Activated T-cell treated with anti-CD3 and anti-CD28 coated beads, Interleukin-2, amount 50 U/mL, for 24 hours (primary cell): ENCODE measurements at places on chromosomes 12 and 14.

DNA sequence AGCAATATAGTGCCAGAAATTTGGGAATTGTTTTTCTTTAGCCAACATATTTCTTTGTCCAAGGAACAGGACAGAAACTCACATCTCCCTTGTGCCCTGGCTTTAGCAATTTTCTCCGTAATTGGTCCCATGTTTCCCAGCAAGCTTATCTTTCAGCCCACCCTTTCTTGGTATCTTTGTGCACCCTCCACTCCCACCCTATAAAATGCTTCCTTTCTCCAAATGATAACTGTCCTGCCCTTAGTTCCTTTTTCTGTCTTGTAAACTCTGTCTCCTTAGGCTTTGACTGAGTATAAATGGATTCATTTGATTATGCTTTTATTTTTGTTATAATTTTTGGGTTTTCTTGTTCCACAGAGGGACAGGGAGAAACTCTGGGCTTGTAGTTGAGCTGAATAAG, 442.8 kb downstream of the ATP23 start:
- H3K4me3 ChIP-seq, result no peak overlapping the region
- H3K27ac ChIP-seq, result no peak overlapping the region
- no peaks in the 10 kb centered on the region for H3K36me3 ChIP-seq
- H3K27me3 ChIP-seq, result peaks cover 20% of the 10 kb centered on the region
- no peak for DNase-seq
- H3K4me1 ChIP-seq, result no peaks in the 10 kb centered on the region

DNA sequence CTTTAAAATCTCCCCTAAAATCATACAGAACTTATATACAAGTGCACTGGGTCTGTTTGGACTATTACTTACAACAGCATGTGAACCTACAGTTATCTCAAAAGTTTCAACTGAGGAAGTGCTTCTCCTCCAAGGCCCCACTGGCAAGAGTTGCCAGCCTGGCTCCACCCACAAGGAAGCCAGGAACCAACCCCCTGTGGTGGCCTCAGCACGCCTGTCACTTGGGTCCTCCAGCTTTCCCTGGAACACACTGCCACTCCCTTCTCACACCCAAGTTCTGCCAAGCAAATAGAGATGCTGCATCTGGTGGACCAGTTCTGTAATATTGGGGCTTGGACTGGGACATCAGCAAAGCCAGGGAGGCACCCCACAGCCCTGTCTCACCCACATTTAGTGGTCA, 115.4 kb downstream of the GCH1 start:
- peaks cover 3% of the 10 kb centered on the region for H3K4me1 ChIP-seq
- H3K36me3 ChIP-seq, result peaks cover 2% of the 10 kb centered on the region
- no peaks in the 10 kb centered on the region for H3K27me3 ChIP-seq
- H3K4me3 ChIP-seq, result no peak overlapping the region
- no peak overlapping the region for H3K27ac ChIP-seq

DNA sequence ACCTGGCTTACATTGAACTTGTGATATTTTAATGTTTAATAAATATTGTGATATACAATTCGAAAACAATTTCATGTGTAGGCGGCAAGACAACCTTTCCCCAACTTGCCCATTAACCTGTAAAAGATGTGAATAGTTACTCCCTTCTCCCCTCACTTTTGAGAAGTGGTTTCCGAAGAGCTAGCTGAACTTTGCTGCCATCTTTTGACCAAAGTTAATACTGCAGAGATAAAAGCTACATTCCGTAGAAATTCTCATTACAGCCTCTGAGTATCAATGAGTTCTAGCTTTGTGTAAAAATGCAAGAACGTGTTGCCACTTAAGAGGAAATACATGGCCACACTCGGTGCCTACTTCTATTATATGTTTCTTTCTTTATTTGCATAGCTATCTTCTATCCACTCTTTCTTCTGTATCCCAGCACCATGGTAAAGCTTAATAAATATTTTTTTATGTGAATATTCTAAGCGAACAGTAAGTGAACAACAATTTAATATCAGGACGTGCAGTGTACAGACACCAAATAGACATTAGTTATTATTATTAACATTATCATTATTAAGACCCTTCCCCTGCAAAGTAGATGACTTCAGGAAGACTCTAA, 105.1 kb upstream of the TMEM260 start:
- no peaks in the 10 kb centered on the region for H3K4me1 ChIP-seq
- H3K27ac ChIP-seq, result no peak overlapping the region
- peaks cover 8% of the 10 kb centered on the region for H3K27me3 ChIP-seq
- H3K4me3 ChIP-seq, result no peak overlapping the region

GRCh38 chr14:37643701-37644100, 48.3 kb downstream of the TTC6 start:
- no peaks in the 10 kb centered on the region for H3K27me3 ChIP-seq
- DNase-seq, result no peak

- no peak for DNase-seq
- H3K4me3 ChIP-seq, result no peak overlapping the region
- no peaks in the 10 kb centered on the region for H3K36me3 ChIP-seq
- no peak overlapping the region for H3K27ac ChIP-seq
- H3K4me1 ChIP-seq, result peaks cover 11% of the 10 kb centered on the region
These were observed 214.5 kb downstream of the BTG1 start for GRCh38 chr12:91931111-91931510.

DNA sequence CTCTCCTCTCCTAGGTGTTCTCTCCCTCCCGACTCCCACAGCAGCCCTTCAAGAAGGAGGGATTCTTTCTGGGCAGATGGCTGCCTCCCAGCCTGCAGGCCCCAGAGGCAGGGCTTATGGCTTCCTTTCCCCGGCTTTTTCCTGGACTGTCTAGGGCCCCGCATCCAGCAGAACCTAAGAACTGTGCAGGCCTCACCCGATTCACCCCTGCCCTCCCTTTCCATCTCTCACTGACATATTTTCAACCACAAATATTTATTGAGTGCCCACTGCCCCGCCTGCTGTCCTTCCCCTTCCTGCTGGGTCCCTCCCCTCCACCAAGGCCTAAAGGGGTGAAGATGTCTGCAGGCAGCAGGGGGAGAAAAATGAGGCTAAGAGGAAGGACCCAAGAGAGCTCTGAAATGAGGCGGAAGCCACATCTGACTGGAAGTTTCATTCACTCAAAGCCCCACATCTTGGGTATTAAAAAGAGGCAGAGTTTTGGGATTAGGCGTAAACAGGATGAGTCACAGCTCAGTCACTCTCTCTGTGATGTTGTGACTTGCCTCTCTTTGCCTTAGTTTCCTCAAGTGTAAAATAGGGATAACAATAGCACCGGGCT, 2.9 kb downstream of the SCNN1A start:
- H3K36me3 ChIP-seq, result no peaks in the 10 kb centered on the region
- no peak for DNase-seq
- H3K4me3 ChIP-seq, result no peak overlapping the region
- peak overlapping the region; percentile 83 for H3K27ac ChIP-seq
- H3K27me3 ChIP-seq, result no peaks in the 10 kb centered on the region

DNA sequence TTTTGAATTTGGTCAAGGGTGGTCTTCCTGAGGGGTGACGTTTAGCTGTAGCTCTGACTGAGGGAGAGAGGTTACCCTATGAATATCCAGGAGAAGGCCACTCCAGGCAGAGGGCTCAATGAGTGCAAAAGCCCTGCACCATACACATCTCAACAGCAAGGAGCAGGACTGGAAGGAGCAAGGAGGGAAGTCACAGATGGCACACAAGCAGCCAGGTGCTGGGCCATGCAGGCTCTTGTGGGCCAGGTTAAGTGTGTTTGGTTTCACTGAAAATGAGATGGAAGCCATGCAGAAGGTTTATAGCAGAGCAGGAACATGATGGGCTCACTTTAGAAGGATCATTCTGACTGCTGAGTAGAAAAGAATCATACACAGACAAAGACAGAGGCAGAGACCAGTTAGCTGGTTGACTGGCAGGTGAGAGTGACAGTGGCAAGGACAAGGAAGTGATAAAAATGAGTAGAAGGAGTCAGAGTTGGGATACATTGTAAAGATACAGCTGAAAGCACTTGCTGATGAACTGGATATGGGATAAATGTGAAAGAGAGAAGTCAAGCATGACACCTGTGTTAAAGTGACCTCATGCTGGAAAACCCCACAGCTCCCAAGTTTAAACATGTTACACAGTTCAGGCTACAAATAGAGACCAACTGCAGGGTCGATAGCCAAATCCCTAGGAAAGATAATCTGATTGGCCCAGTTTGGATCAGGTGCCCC, 81.2 kb downstream of the PRKD1 start:
- H3K36me3 ChIP-seq, result no peaks in the 10 kb centered on the region
- DNase-seq, result no peak
- H3K27me3 ChIP-seq, result no peaks in the 10 kb centered on the region
- no peak overlapping the region for H3K27ac ChIP-seq
- H3K4me3 ChIP-seq, result no peak overlapping the region

DNA sequence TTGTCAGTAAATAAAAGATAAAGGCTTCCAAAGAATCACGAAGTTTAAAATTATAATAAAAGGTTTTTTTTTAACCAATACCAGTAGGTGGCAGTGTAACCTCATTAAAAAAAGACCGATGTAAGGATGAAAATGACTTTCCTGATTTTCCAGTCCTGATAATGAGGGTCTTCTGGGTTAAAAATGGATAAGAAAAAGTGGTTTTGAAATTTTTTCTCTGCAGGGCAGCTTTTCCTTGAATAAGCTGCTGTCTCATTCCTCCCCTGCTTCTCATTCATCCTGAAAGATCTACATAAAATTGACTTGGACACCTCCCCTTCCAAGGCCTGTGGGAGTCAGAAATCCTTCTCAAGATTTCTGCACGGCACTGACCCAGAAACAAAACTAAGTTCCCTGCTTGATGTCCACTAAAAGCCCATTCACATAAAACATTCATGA, 58.9 kb upstream of the FBXO33 start:
- peaks cover under 1% of the 10 kb centered on the region for H3K36me3 ChIP-seq
- H3K4me1 ChIP-seq, result peaks cover 6% of the 10 kb centered on the region
- no peaks in the 10 kb centered on the region for H3K27me3 ChIP-seq
- H3K4me3 ChIP-seq, result no peak overlapping the region

GRCh38 chr12:38328306-38328895, 11.8 kb downstream of the ALG10B start:
- no peaks in the 10 kb centered on the region for H3K4me1 ChIP-seq
- H3K4me3 ChIP-seq, result no peak overlapping the region
- H3K27ac ChIP-seq, result no peak overlapping the region
- H3K36me3 ChIP-seq, result peaks cover 12% of the 10 kb centered on the region
- H3K27me3 ChIP-seq, result no peaks in the 10 kb centered on the region
- no peak for DNase-seq

DNA sequence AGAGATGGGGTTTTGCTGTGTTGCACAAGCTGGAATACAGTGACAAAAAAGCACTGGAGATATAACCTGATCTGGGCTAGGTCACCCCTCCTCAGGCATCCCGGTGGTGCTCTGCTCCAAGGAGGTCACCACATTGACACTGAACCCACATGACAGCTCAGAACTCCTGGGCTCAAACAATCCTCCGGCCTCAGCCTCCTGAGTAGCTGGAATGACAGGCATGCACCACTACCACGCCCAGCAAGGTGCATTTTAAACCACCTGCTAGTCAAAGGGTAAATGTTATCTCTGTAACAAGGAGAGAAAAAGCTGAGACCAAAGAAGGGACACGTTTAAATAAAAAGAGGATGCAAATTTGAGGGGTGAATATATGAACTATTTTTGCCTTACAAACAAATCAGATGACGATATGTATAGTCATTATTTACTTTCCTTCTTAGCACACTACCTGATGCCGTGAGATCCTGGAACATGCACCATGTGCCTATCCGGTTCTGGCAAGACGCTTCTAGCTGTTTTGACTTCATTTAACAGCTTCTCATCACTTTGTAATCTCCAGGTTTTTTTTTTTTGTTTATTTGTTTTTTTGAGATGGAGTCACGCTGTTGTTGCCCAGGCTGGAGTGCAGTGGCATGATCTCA, 135.1 kb downstream of the PPM1H start:
- no peaks in the 10 kb centered on the region for H3K27me3 ChIP-seq
- no peaks in the 10 kb centered on the region for H3K4me1 ChIP-seq
- H3K4me3 ChIP-seq, result no peak overlapping the region
- no peaks in the 10 kb centered on the region for H3K36me3 ChIP-seq
- no peak for DNase-seq
- no peak overlapping the region for H3K27ac ChIP-seq

DNA sequence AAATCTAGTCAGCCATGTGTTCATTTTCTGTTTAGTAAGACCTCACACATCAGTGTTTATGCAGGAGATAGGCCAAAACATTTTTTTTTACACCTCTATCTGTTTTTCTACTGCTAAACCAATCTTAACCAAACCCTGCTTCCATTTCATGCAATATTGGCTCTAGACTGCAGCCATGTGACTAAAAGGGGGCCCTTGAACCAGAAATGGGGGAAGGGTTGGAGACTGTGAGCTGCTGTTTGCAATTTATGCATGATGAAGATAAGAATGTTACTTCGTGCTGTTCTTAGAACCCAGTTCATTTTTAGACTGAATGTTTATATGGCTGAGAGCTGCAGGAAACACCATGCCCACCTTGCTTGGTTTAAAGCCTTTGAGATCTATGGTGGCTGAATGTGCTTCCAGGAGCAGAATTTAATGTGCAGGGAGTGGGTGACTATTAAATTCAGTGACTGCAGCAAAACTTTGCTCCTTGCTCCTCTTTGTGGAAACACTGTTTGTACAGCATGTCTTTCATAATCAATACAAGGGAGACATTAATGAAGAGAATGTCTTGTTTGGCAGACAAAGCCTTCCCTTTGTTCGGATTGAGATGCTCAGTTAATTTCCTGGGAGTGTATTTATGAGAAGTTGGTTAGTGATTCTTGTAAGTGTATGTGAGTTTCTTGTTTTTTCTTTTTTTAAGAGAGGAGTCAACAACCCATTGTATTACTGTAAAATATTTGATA, 53.6 kb downstream of the CHST11 start:
- H3K4me1 ChIP-seq, result peaks cover 83% of the 10 kb centered on the region
- no peak for DNase-seq
- H3K36me3 ChIP-seq, result peaks cover 13% of the 10 kb centered on the region
- no peaks in the 10 kb centered on the region for H3K27me3 ChIP-seq
